ENCODE measurements at places on chromosomes 1 and 21. TPM values are rescaled to one million over a fixed set of nuclear protein-coding genes. Genes with fewer than 3 reads are reported as not detected.

GRCh38 chr1:175150596-175151319 lies 41.8 kb downstream of the KIAA0040 start:
- no peak for DNase-seq

DNA sequence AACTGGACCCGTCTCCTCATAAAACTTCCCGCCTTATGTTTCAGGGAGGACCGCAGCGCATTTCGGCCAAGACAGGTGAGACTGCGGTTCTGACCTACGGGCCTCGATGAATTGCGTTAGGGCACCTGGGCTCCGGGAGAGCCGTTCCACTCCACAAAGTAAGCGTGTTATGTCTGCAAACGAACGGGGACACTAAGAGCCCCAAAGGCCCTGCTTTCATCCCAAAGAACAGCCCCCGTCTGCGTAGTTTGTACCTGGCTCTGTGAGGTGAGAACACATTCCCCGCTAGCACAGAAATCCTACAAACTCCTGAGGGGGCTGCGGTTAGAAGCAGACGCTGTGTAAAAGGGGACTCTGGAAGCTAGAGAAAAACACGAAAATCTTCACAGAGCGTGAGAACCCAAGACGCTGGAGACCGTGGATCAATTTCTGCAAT lies 41.6 kb upstream of the PPIAL4F start:
- no peak for DNase-seq

DNA sequence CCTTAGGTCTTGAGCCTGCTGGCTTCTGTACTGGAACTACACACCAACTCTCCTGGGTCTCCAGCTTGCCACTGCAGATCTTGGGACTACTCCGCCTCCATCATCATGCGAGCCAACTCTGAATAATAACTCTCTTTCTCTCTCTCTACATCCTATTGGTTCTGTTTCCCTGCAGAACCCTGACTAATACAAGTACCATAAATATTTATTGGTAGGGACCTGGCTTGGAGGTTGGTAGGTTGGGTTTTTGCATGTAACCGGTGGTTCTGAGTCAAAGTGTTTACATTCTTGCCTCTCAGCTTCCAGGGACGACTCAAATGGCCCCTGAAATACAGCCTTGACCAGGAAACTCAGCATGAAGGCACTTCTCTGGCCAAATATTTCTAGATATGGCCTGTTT lies 110.4 kb downstream of the KCND3 start:
- DNase-seq: no peak

- no peak for DNase-seq
Observed at GRCh38 chr1:190679983-190680382, 202.3 kb upstream of the BRINP3 start.

- peak; percentile 45 for DNase-seq
Observed at GRCh38 chr1:165928075-165928731, 100.8 kb downstream of the UCK2 start.

- DNase-seq: no peak
Observed at GRCh38 chr1:94504601-94505000, 37.0 kb downstream of the F3 start.

DNA sequence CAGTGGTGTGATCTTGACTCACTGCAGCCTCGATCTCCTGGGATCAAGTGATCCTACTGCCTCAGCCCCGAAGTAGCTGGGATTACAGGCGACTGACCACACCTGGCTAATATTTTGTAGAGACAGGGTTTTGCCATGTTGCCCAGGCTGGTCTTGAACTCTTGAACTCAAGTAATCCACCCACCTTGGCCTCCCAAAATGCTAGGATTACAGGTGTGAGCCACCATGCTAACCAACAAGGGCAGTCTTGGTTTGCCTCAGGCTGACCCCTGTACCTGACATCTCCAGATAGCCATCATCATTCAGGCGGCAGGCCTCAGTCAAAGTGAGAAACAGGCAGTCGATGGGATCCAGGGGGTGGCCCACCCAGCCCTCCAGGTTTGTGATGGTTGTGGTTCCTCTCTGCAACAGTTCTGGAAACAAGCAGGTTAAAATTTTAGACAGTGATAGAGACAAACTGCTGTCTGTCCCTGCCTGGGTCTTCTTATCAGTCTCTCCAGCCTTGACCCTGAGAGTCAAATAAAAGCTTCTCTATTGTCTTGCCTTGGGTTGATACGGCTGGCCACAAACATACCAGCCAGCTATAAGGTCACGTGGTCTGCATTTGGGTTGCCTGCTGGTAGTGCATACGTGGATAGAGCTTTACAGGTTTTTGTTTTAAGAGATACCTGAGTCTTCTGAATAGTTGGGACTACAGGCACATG lies 26.8 kb downstream of the UROD start:
- DNase-seq: no peak

DNA sequence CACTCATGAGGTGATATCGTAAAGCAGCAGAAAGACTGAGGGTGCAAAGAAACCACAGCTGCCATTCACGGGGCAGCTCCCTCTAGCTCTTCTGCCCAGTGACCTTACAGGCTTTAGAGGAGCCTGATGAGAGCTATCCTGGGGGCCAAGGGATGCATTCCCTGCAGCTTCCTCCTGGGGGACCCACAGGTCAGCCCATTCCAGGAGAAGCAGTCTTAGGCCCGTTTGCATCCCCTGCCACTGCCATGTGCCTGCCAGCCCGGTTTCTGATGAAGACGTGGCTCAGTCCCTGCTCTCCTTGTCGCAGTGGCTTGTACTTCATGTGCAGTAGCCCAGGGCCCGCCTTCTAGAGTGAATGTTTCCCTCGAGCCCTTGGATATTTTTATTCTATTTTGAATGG lies 22.8 kb downstream of the ATP5PO start:
- no peak for DNase-seq

DNA sequence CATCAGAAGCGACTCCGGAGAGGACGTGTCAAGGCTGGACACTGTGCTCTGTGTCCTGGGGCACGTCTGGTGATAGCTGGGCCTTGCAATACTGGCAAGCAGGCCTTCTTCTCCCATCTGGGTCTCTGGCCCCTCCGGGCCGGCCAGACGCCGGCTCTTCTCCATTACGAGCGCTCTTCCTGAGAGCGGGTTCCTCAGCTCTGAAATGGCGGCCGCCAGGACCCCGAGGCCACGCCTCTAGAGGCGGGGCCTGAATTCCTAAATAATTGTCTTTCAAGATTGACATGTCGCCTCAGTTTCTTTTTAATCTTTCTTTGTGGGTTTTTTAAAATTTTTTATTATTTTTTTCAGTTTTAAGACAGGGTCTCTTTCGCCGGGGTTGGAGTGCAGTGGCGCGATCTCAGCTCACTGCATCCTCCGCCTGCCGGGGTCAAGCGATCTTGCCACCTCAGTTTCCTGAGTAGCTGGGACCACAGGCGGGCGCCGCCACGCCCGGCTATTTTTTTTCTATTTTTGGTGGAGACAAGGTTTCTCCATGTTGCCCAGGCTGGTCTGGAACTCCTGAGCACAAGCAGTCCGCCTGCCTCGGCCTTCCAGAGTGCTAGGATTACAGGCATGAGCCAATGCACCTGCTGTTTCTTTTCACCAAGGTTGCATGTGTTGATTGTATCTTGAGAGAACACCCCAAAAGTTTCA lies 9.2 kb downstream of the RNF2 start:
- DNase-seq: no peak

DNA sequence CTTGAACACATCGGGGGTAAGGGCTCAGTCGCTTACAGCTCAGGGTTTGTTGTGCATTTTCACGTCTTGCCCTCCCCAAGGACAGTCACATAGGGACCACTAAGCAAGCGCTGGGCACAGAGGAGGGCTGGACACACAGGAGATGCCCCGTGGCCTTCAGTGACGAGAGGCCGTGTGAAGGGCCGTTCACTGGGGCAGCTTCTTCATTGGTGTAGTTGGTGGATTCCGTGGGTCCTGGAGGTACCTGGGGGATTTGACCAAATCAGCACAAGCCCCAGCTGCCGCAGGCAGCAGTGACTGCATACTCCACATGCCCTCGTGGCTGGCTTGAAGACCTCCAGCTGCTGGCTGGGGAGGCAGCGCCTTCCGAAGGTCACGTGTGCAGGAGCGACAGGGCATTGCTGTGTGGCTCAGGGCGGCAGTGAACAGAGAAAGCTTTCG lies 100.8 kb upstream of the C1orf174 start:
- no peak for DNase-seq

- DNase-seq: no peak
Observed at GRCh38 chr1:212237651-212238050, 47.6 kb upstream of the PPP2R5A start.

DNA sequence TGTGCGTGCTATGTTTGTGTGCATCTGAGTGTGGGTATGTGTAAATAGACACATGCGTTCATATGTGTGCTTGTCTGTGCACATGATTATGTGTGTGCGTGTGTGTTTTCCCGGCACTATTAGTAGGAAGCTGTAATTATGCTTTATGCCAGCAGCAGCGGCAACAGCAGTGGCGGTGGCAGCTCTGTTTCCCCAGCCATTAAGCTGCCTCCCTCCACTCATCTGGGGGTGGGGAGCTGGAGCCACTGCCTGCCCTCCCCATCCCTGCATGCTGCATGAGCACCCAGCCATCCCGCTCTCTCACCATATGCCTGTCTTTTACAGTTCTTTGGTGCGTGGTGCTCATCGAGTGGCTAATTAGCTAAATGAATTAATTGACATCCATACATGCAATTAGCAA lies 30.5 kb upstream of the ACOT11 start:
- no peak for DNase-seq

DNA sequence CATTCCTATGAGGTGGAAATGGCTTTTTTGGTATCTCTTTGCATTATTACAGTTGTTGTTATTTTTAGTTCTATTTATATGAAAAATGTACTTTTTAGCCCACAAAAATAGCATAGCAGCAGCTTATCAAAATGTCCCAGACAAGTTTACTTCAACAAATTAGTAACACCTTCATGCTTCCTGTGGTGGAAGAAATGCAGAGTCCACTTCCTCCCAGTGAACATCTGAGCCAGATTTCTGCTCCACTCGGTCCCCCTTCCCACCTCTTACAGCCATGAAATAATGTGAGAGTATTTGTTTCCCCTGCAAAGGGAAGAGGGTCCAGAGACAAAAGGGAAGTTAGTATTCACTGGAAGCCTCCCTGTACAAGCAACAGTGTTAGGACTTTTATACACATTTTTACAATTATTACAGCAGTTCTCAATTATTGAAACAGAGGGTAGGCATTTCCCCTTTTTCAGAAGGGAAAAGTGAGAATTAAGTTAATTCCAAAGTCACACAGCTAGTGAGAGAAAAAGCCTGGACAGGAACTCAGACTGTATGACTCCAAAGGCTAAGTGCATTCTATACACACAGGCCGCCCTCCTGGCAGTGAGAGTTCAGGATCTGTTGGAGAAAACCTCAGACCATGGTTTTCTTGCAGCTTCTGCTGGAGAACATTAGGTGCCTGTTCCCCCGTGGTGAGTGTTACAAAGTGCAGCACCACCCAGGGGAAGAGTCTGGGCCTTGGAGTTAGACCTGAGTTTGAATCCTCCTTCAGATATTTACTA lies 126.5 kb downstream of the PBX1 start:
- no peak for DNase-seq

DNA sequence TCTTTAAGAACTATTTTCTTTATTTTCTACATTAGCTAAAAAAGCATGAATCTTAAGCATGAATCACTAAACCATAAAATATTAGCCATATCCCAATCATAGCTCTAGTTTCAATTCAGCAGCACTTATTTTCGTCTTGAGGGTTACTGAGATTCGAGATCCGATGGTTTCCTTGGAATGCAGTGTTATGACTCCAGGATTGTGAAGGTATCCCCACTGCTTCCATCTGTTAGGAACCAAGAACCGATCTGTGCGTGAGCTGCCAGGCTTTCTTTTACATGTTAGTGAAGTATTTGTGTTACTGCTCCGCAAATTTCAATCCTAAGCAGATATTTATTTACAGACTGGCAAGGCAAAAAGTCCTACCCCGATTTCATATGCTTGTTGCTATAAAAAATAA lies 18.8 kb downstream of the TNFRSF9 start:
- no peak for DNase-seq

GRCh38 chr1:53543130-53543777 lies 84.1 kb downstream of the DMRTB1 start:
- no peak for DNase-seq

- peak; percentile 9 for DNase-seq
Observed at GRCh38 chr1:185733818-185734735, at the start of gene HMCN1. Gene HMCN1 (plus strand): TSS chr1:185734391. CDS start chr1:185734780, 389 bp downstream.

DNA sequence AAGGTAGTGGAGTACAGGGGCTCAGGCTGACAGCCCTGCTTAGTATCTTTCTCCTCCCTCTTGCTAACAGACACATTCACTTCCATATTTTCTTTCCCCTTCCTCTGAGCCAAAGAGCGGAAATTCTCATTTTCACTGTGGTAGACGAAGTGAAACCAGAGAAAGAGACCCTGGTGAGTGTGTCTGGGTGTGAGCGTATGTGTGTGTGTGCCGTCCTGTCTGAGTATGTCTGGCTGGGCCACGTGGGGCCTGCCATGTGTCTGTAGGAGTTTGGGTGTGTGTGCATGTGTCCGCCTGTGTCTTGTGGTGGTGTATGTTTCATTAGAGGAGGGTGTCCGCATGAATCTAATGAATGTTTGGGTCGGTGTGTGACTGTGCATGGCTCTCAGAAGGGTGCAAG lies 1.7 kb downstream of the COL8A2 start:
- DNase-seq: no peak

GRCh38 chr1:75129983-75130789 lies 4.0 kb upstream of the LHX8 start:
- no peak for DNase-seq

GRCh38 chr1:17228619-17229018 lies 20.3 kb upstream of the PADI3 start:
- no peak for DNase-seq

- no peak for DNase-seq
Observed at GRCh38 chr1:167820684-167821355, 93.1 kb downstream of the ADCY10 start.

GRCh38 chr1:206003854-206004800 lies 932 bp upstream of the RAB7B start:
- no peak for DNase-seq

DNA sequence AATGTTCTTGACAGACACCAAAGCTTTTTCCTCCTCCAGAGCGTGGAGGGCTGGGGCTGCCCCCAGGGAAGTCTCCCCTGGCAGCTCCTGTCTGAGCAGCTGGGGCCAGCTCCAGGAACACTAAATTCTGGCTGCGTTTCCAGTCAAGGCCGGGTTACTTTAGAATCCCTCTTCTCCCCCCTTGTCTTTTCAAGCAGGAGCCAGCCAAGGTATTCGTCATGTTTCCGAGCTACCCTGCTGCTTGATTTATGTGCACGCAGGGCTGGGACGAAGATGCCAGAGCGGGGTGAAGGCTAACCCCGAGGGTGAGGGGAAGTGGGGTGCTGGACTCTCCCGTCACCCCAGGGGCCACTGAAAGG lies 68.1 kb upstream of the ANGPTL1 start:
- no peak for DNase-seq

GRCh38 chr21:15353546-15353945 lies 288.7 kb upstream of the NRIP1 start:
- DNase-seq: no peak

Gene TMEM125
- not detected for polyA plus RNA-seq

Gene NMNAT2
- not detected for polyA plus RNA-seq

Gene OR2L3
- not detected for polyA plus RNA-seq

Gene SEMA6C
- polyA plus RNA-seq: 0.54 TPM

Gene C1QTNF12
- polyA plus RNA-seq: 0.31 TPM

Gene HORMAD1
- polyA plus RNA-seq: not detected

Gene PLEKHA6
- polyA plus RNA-seq: 0.15 TPM

Gene TPTE
- not detected for polyA plus RNA-seq

Gene GJA9
- not detected for polyA plus RNA-seq

Data from CD4-positive, alpha-beta memory T cell (primary cell).